ENCODE measurements at places on chromosomes 6 and 20.

DNA sequence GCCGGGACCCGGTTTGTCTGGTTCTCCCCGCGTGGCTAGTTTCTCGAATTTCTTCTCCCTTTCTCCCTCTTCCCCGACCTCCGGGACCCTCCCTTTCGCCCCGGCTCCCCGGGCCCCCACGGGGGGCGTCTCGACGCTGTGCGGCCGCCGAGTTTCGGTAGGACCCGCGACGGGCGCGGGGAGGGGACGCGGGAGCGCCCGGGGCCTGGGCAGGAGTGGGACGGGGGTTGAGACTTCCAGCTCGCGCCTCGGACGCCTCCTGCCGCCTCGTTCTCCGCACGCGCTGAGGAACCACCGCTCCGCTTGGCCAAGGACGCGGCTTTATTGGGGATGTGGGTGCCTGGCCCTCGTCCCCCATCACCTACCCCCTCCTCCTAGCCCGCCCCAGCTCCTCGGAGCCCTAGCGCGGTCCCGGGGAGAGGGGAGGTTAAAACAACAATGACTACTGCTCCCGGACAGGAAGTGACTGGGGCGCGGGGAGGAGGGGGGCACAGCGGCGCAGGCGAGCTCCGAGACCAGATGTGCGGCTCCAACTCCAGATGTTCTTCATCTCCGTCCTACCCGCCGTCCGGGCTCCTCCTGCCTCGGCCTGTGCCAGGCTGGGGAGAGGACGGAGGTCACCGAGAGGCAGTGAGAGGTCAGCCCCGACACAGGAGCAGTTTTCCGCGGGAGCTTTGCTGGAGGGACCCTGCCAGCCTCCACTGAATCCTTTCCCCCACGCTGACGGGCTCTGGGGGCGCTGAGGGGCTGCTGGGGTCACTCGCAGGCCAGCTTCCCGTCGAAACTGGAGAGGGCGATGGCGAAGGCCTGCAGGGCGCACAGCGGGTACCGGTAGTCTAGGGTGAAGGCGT, 917 bp upstream of the TEAD3 start:
- DNase-seq = peak; percentile 85

- DNase-seq = no peak
Measured at GRCh38 chr6:162750776-162751175, 23.0 kb downstream of the PACRG start.

DNA sequence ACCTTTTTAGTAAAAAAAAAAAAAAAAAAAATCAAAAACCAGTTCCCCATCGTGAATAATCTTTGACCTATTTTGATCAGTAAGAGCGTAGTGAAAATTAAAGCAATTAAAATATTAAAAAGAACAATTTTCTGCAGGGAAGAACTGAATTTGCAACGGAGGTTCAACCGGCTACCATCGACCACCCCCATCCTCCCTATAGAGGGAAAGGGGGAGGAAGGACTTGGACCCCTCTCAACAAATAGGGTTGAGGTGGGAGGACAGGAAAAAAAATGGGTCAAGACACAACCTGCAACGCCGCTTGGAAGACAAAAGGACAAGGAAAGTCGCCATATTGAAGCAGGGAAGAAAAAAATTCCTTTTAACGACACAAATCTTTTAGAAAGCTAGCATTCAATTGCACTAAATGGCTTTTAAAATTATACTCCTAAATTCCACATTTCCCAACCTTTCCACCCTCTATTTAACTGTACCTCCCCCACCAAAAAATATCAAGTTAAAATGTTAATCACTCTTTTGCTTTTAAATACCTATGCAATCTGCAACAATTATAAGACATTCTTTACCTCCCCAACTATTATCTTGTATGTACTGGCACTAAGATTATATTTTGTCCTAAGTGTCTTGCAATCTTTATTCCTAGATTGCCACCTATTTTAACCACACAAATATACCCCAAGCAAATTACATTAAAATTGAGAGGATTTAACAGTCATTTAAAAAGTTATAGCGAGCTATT, 1.7 kb downstream of the PPP1R10 start:
- peak; percentile 87 for DNase-seq

DNA sequence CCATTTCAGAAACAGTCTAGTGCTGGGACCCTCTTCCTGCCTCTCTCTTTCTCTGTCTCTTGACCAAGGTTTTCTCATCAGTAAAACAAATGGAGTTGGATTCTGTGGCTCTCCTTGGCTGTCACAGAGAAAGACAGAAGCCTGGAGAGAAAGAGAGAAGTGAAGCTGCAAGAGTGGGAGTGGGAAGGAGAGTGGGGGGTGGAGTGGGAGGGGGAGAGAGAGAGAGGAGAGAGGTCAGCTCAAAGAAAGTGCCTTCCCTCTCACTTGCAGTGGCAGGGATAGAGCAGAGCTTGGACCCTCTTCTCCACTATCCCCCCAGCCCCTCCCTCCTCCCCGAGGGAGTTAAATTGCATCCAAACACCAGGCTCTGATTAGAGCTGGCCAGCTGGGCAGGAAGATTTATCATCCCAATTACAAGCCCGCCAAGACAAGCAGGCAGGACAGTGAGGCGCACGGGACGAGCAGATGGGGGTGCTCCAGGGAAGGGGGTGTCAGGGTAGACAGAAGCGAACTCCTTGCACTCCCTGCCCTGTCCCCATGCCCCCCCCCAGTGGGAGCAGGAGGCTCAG, 74.3 kb downstream of the CD40 start:
- no peak for DNase-seq

GRCh38 chr6:139376017-139376330, 1.5 kb upstream of the CITED2 start:
- DNase-seq = no peak

DNA sequence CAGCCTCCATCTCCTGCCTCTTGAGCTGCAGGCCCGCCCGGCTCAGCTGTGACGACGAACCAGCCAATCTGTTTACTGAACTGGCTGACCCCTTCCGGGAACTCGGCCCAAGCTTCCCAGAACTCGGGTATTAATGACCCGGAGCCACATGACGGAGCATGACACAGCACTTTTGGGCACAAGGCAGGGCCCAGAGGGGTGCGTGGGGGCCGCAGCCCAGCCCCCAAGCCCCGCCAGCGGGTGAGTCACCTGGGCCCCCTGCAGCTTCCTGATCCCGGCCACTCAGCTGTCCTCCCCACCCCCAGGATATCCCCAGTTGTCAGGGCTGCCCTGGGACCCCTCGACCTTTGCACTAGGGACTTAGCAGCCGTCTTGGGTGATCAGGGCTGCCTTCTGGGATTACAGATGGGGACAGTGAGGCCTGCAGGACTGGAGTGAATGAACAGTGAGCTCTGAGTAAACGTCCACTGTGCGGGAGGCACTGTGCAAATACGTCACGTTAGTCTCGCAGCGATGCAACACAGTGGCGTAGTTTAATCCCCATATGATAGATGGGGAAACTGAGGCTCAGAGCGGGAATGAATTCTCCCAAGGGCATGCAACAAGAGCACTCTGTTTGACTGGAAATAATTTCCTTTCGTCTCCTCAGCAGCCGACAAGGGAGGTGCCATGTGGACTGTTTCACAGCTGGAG, 102.1 kb downstream of the CEBPB start:
- DNase-seq = peak; percentile 81

DNA sequence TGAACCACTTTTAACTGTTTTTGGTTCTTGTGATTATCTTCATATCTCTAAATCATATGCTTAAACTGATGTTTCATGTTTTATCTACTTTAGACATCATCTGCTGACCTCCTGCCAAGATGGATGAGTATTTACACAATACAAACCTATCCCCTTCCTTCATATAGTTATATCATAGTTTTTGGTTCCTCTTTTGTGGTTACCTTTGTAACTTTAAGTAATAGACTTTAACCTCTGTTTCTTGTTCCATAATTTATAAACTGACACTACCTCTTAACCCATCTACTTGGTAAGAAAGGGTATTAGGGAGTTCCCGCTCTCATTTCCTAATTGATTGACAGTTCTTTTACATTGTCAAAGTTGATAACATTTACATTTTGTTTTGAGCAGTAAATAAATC, 11.9 kb downstream of the PCMT1 start:
- DNase-seq = no peak

DNA sequence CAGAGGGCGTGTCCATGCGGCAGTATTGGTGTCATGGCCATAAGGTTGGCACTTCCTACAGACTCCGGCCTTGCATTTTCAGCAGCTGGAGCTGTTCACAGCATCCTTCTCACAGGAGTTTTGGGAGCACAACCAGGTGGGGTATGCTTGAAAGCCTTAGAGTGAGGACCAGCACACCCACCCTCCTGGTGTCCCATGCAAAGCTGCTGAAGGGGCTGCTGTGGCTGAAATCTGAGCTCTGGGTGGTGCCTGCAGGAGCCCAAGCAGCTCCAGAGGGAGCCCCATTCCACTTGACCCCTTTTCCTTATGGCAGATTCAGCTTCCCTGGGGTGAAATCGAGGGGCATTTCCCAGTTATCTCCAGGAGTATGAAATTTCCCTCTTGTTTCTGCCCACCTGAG, 74.0 kb upstream of the BHLHE23 start:
- DNase-seq = no peak

DNA sequence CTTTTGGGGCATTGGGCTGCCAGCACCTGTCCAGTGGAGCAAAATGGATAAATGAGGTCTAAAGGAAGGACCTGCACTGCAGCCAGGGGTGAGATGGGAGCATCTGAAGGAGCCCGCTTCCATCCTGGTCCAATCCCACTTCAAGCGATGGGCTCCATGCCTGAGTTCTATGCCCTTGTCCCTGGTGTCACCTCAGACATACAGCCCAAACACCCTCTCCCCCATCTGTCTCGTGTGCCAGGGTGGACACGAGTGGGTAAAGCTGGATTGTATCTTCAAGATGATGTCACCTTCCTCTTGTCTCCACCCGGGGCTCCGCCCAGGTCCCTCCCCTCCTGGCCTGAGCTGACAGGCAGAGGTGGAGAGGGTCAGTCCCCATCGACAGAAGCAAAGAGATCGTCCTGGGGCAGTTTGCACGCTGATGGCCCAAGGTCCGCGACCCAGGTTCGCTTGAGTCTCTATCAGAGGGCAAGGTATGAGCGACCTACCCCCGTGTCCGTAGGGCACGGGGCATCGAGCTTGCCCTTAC, 544 bp downstream of the SMIM29 start:
- peak; percentile 56 for DNase-seq

DNA sequence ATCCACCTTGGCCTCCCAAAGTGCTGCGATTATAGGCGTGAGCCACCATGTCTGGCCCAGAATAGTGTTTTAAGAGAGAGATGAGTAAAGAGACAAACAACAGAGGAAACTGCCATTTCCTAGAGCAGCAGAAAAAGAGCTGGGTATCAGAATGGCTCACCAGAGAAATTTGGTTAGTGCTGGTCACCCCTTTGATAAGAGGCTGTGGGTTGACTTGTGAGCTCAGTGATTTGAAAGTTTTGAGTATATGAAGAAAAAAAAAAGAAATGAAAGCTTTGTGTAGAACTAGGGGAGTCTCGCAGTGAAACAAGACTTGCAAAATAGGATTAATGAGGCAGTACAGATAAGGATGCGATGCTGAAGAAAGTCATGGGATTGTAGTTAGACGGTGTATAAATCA, 29.6 kb downstream of the MGME1 start:
- DNase-seq = no peak

- peak; percentile 71 for DNase-seq
Measured at GRCh38 chr6:166008441-166009369, 158.9 kb downstream of the TBXT start.

GRCh38 chr6:49866485-49866943, at the start of gene CRISP1:
Gene CRISP1 (minus strand): TSS chr6:49866535. CDS start chr6:49857400, 9,135 bp downstream.
- DNase-seq = no peak

GRCh38 chr6:14444295-14444972, 326.9 kb downstream of the CD83 start:
- no peak for DNase-seq

- no peak for DNase-seq
Measured at GRCh38 chr6:159061805-159062563, 17.2 kb upstream of the TAGAP start.

DNA sequence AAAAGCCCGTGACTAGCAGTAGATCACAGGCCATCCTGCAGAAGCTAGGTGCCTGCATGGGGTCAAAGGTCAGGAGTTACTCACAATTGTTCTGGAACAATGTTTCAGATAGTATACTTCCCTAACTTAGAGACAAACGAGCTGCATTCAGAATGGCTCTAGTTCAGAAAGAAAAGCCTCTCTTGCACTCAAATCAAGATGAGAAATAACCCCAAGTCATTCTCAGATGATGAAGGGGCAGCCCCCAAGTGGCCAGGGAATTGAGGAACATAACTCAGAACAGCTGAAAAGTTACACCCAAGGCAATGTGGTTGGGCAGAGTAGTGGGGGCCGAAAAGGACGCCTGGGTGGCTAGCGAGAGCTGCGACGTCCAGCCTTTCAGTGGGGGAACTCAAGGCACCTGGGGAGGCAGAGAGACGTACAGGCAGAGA, 27.8 kb downstream of the FYN start:
- no peak for DNase-seq

- DNase-seq = no peak
Measured at GRCh38 chr6:152386131-152386530, 251.0 kb downstream of the SYNE1 start.

DNA sequence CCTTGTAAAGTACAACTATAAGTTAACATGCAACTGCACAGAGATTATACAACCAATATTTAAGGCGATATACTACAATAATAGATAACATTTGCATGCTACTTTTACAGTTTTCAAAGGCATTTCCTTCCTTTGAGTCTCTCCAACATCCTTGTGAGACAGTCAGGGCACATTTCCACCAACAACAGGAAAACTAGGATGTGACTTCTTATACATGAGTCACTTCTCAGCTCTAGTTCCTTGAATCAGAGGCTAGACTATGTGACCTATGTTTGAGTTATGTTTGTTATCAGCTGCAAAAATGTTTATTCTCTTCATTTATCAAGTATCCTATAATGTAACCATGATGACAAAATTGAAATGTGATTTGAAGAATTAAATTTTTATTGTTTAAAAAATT, 51.7 kb upstream of the TFAP2D start:
- DNase-seq = no peak

- DNase-seq = peak; percentile 83
Measured at GRCh38 chr6:3414327-3415081, 42.3 kb downstream of the SLC22A23 start.

DNA sequence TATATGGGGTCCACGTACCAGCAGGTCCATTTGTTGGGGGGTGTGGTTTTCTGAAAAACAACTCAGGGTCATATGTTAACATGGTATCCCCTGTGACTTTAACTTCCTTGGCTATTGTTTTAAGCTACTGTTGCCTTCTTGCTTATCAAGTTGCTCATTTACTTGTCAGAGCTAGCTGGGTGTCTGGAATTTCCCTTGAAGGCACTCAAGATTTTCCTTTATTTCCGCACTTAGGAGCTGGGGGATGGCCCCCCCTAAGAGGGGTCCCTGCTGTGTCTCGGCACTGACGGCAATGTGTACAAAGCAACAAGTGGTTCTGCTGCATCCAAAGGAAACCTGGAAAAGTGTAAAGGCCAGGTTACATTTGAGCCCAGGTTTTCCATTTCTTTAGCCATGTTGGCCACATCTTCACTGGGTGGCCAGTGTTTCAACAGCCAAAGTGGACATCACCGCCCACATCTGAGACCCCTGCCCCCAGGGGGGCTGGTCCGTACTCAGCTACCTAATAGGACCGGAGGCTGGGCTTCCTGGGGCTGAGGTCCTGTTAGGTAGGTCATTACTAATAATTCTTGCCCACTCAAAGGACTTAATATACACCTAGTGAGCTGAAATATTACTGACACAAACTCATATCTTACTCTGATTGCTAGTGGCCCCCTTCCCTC, 24.8 kb upstream of the SYNDIG1 start:
- DNase-seq = no peak

- no peak for DNase-seq
Measured at GRCh38 chr20:45408646-45409213, 641 bp downstream of the DBNDD2 start.

Measured in umbilical cord (tissue), 2 donors.